ENCODE measurements at places on chromosomes 3 and 15.
A peak's percentile ranks its signal among the peaks of the same experiment; 100 is the strongest.

DNA sequence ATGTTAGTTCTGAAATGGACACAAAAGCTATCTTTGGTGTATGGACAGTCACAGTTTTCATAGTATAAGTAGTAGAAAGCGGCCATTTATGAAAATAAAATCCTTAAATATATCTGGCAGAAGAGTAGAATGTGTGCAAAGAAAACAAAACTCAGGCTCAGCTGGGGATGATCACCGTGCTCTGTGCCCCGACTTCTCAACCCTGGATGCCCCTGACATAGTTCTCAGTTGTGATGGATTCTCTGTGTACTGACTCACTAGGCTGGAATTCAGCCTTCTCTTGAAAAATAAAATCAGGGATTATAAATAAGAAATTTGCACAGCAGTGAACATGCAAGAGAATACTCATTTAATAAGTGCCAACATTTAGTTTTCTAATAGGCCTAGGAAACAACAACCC, 925.1 kb upstream of the NR2F2 start:
- DNase-seq = no peak

DNA sequence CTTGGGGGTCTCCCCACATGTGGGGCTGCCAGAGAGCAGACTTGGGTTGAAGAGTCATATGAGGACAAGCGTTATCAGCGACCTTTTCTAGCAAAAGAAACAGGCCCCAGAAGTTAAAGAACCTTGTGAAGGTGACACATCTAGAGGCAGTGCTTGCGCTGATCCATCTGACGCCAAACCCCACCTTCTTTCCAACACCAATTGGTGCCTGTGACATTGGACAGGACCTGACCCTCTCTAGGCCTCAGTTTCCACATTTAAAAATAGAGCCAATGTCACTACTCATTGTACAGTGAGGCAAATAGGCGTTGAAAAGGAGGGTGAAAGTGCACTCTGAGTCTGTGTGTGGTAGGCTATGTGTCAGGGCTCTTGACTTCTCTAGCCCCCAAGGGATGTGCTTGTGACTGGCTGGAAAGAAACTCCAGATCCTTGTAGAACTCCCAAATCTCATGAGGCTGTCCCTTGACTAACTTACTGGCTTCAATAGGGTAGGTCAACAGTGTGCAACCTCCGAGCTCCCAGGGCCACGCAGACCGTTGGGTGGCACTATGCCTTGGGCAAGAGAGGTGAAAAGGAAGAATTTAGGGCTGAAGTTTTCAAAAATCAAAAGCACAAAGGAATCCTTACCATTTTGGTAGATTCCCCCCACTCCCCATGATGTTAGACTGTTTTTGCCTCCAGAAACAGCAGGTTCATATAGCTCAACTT, 666 bp upstream of the FAM219B start:
- no peak for DNase-seq

- no peak for DNase-seq
These were observed 392.6 kb downstream of the ZPLD1 start for GRCh38 chr3:102827386-102827785.

DNA sequence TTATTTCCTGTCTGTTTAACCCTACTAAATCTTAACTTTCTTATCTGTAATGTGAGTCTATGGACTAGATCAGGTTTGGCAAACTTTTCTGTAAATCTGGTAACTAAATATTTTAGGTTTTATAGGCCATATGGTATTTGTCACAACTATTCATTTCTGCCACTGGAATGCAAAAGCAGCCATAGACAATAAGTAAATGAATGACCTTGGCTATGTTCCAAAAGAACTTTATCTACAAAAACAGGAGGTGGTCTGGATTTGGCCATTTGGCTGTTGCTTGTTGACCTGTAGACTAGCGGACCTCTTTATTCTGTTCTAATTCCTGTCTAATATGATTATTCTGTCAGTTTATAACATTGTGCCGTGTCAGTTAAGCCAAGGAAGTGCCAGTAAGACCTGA, 314.2 kb downstream of the LPP start:
- no peak for DNase-seq

DNA sequence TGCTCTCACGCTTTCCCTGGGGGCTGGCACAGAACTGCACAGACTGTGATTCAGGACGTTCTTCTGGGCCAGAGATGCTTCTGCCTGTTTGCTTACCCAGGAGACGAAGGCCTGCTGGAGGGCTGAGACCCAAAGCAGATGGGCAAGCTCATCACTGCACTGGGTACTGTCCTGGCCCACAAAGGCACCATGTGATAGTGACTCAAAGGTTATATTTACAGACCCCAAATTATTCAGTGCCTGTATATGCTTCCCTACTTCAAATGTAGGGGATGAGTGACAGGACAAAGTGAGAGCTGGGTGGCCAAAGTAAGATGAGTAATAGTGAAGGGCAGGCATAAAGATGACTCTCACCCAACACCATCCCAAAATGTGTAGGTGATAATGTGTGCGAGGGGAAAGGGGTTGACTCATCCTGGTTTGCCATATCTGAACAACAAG, 127.4 kb downstream of the WDR76 start:
- DNase-seq = no peak

GRCh38 chr15:40506964-40507571, 36.3 kb downstream of the CHST14 start:
- DNase-seq = peak; percentile 89

DNA sequence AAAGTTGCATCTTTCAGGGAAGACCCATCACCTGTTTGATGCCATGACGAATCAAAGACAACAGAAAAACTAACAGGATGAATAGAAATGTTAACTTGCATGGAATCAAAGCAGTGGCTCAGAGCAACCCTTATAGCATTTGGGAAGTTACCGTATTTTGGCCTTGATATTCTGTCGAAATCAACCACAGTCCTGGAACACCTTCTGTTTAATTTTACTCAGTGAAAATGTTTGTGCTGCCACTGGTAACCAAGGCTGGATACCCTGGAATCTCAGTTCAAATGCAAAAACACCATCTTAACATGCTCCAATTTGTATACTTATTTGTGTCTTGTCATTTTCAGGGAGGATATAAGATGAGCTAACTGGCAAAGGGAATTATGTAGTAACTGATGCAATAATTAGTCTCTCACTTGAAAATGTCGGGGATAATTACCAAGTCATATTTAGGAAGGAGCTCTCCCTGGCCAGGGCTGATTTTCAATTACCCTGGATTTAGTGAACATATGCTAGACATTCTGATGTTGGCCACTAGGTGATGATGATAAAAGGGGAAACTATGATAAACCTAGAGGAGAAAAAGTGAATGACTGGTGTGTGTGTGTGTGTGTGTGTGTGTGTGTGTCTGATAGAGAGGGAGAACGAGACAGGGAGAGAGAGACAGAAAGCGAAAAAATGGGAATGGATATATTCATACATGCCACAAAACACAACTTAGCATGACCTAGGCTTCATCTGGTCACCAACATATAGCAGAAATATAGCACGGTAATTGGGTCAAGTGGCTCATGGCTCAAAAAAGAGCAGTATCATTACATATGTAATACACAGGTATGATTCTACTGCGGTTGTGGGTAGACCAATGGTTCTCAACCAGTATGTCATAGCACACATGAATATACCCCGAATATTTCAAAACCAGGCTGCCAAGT, 19.0 kb upstream of the PRICKLE2 start:
- no peak for DNase-seq

DNA sequence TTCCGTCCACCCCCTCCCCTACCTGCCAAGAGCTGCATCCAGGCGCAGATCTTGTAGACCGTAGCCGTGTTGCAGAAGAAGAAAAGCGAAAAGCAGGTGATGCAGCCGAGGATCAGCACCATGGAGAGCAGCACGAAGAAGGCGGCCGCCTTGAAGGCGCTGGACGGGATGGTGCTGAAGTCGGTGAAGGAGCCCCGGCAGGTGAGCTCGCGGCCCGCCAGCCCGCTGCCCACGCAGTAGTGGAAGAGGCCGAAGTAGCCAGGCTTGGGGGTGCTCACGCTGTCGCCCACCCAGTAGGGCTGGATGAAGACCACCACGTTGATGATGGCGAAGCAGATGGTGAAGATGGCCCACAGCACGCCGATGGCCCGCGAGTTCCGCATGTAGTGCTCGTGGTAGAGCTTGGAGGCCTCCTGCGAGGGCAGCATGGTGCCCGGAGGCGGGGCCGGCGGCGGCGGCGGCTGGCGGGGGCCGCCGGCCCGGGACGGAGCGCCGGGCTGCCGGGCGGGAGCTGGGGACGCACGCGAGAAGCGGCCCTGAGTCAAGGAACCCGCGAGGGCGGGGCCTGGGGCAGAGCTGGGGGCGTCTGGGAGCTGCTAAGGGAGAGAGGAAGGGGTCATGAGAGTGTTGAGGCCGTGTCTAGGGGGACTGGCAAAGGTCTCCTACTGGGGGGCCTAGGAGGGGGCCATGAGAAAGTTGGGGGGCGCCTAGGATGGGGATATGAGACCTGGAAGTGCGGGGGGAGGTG, 1.2 kb downstream of the LHFPL4 start:
- DNase-seq = no peak

GRCh38 chr15:89490081-89490813, 6.1 kb downstream of the RHCG start:
- DNase-seq = no peak

GRCh38 chr3:114308830-114309229, 15.0 kb downstream of the TIGIT start:
- no peak for DNase-seq

DNA sequence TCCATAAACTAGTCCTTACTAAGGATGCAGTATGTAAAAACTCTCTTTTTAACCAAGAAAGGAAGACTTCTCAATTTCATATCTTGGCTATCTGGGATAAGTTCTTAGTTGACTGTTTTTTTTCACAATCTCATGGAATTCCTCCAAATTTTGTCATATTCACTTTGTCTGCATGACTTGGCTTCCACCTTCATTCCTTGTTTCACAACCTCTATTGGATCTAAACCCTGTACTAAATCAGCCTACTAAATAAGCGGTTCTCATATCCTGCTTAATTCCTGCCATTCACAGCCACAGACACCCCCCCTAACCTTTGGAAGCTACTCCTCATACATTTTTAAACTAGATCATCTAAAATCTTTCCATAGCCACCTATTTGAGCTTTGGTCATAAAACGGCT, 370.6 kb upstream of the NAALADL2 start:
- DNase-seq = no peak

DNA sequence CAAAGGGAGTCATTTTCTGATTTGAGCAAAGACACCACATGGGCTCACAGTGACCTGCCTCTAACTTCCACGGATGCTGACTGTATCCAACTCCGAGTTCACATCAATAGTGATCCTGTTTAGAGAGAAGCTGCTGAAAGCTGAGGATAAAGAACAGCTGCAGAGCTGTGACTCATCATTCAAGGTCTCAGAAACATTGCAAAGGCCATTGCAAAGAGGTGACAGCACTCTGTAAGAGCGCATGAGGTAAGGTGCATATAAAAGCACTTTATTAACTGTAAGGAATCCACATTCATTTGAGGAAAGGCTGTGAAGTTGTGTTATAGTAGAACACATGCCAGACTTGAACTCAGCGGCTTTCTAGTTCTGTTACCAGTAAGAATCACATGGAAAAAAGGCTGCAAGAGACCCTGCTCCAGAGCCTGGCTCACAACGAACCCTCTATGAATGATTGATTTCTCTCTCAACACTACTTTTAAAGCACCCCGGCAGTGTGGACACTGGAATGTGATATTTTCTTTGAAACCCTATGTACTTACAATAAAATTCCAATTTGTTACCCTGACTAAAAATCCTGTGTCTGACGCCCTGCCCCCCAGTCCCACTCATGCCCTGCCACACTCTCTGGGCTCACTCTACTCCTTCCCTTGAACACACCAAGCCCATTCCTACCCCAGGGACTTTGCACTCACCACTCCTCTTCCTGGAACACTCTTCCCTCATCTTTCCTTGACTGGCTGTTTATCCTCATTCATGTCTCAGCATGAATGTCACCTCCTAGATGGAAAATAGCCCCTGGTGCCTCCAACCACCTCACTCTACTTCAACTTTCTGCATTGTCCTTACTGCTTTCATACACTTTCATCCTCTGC, 111.2 kb downstream of the LSM3 start:
- no peak for DNase-seq

GRCh38 chr15:43903864-43904290, 77.1 kb downstream of the WDR76 start:
- DNase-seq = no peak

All from upper lobe of left lung (tissue), 6 donors.